ENCODE measurements at places on chromosomes 16 and 17.
A peak's percentile ranks its signal among the peaks of the same experiment; 100 is the strongest.

DNA sequence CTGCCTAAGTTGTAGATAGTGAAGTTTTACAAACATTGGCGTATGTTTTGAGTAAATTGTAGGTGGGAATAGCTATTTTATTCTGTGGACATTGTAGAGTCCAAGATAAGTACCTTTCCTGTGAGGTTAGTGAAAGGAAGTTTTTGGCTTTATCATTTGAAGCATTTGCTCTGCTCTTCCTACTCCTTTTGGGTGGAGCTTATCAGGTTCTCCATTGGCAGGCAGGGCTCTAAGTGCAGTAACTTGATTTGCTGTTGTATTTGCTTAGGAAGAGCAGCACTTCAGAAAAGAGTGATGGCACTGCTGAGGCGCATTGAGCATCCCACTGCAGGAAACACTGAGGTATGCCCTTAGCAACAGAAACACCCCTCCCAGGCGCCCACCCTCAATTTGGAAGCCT lies 70.1 kb downstream of the OMG start:
- DNase-seq: no peak

DNA sequence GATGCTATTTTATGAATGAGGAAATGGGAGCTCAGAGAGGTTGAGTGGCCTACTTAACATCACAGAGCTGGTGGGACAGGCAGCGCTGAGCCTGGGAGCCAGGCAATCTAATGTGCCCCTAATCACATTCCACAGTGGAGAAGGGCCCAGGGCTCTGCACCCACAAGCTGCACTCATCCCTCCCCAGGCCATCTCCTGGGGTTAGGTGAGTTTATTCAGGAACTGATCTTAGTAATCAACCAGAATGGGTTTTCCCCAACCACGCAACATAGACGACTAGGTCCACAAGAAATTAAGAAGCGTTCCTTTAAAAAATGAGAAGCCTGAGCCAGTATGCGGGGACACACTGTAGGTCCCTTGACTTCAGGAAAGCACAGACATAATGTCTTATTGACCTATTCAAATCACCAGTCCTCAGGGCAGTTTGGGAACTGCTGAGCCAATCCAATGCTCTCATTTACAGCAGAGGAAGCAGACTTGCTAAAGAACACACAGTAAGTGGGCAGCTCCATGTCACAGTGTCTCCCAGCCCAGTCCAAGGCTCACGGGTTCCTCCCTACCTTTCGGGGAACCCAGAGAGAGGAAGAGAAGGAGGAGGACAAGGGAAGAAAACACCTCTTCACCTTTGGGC lies 2.3 kb downstream of the MPP3 start:
- DNase-seq: no peak

- no peak for DNase-seq
Measured at GRCh38 chr17:21034340-21035235, 8.2 kb downstream of the USP22 start.

GRCh38 chr17:66580956-66581391 lies 253.9 kb upstream of the CACNG5 start:
- DNase-seq: peak; percentile 31

DNA sequence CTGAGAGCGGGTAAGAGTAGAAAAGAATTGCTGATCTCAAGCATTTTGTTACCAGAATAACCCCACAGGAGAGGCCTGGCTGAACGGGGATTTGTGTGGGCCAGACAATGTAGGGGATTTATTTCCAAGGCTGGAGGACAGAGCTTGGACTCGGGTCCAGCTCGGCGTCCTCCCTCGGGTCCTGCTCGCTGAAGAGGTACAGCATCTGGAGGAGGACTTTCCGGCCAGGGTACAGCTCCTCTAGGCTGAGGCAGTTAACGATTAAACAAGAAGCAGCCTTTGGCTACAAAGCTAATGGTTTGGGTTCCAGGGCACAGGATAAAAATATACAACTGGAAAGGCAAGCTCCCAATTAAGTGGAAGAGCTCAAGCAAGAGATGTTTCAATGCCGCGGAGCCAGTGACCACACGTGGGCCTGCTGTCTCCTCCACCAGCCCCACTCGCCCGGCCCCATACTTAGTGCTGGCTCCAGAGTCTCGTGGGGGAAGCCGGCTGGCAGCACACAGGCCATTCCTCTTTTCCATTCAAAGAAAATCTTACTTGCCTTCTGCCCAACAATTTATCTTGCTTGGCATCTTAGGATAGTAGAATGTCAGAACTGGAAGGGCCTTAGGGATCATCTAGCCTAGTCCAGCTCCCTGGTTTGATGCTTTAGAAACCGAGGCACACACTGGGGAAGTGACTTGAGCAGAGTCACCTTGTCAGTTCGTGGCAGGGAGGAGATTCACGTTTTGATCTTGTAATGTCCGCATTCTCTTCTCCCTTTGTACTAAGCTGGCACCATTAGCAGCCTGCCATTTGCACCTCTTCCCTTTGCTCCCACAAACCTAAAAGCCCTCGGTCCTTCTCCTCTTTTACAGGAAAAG lies 85.9 kb upstream of the TBX2 start:
- DNase-seq: no peak

DNA sequence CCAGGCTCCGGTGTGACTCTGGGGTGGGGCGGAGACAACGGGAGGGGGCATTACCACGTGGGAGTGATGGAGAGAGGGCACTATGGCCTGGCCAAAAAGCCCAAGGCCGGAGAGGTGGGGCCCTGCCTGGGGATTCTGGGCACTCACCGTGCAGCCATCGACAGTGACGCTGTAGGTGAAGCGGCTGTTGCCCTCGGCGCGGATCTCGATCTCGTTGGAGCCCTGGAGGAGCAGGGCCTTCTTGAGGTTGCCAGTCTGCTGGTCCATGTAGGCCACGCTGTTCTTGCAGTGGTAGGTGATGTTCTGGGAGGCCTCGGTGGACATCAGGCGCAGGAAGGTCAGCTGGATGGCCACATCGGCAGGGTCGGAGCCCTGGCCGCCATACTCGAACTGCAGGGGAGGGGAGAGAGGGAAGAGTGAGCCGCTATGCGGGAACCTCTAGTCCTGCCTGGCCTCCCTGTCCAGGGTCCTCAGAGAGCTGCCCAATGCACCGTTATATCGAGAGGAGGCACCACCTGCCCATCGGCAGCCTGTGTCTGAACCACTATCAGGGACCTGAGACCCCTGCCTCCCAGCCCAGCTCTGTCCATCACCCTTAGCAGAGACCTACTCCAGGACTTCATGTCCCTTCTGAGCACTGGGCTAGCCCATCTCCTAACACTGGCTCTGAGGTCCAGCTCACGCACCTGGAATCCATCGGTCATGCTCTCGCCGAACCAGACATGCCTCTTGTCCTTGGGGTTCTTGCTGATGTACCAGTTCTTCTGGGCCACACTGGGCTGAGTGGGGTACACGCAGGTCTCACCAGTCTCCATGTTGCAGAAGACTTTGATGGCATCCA lies 15.6 kb downstream of the COL1A1 start:
- DNase-seq: no peak

DNA sequence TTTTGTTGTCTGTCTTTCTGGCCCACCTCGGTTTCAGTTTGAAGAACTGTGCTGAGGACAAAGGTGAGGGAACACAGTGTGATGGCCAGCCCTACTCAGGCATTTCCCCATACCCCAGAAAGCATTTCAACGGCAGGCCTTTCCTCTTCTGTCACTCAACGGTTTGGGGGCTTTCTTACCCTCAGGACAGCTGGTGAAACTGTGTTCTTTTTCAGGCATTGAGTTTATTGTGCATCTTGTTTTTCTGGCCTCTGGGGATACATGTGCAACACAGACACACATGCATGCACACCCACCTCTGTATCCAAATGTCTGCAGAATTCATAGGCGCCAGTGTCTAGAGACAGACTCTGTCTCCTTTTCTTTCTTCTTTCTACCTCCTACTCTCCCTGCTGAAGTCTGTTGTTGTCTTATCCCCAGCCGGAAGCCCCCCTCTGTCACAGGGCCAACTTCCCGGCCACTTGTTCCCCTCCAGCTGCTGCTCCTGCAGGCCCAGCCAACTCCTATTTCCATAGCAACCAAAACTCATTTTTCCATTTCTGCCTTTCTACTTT lies 17.0 kb downstream of the CHD9 start:
- DNase-seq: peak; percentile 56

- no peak for DNase-seq
Measured at GRCh38 chr17:34098699-34099098, 156.4 kb upstream of the CCL2 start.

GRCh38 chr17:7367083-7367482 lies 12.1 kb downstream of the TMEM95 start:
- DNase-seq: no peak

GRCh38 chr17:609232-609810 lies 105.3 kb downstream of the VPS53 start:
- no peak for DNase-seq

GRCh38 chr16:726438-727290 lies at the start of the genes CCDC78 and HAGHL:
Gene CCDC78 (minus strand): TSS chr16:726443. CDS start chr16:726367, 76 bp downstream.
Gene HAGHL (plus strand): TSS chr16:727106. CDS start chr16:727510, 404 bp downstream.
- no peak for DNase-seq

DNA sequence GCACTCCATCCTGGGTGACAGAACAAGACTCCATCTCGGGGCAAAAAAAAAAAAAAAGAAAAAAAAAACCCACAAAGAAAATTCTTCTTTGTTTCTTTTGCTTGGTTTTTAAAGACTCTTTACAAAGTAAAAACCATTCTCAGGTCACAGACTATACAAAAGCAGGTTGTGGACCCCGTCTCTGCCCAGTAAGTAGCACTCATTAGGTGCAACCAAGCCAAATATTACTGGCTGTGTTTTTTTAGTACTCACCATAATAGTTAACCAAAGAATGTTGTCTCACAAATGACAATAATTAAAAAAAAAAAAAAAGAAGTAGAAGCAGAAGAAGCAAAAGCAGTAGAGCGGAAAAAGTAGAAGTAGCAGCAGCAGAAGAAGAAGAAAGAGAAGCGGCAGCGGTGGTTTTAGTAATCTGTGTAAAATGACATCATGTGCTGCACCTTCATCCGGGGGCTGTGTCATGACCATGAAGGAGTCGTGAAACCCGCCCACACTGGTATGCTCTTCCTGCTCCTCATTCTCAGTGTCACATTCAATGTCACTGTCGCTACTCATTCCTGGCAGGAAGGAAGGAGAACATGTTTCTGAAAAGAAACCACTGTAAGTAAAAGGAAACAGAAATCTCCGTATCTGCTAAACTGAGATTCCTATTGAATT lies 105.4 kb downstream of the TRIM37 start:
- peak; percentile 8 for DNase-seq

DNA sequence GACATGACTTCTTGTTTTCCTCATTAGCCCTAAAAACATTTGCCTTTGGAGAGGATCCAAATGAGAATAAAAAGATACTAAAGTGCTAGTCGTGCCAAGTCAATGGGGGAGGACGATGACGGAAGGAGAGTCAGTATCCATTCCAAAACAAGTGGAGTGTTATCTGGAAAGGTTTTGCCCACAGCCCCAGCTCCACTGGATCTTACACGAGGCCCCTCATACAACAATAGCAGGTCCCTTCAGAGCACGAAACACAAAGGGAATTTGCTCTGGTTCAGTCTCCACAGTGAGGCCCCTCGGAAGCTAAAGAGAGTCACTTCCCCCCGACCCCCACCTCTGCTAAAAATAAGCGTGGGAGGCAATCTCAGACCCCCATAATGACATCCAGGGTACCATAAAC lies 496.9 kb upstream of the ZFHX3 start:
- DNase-seq: no peak

DNA sequence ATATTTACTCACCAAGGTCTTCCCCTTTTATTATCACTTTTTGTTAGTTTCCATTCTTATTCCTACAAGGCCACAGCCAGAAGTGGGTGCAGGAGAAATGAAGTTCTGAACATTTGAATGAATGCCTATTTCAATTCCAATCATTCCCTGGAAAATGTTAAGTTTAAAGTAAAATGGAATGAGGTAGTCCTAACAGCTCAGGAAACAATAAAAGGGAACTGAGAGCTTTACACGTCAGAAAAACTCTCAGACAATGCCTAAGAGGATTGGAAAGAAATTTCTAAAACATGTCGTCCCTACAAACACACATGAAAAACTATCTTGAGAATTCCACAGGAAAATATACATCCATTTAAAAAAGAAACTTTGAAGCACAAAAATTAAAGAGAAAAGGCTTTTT lies 238.8 kb downstream of the STX8 start:
- no peak for DNase-seq

DNA sequence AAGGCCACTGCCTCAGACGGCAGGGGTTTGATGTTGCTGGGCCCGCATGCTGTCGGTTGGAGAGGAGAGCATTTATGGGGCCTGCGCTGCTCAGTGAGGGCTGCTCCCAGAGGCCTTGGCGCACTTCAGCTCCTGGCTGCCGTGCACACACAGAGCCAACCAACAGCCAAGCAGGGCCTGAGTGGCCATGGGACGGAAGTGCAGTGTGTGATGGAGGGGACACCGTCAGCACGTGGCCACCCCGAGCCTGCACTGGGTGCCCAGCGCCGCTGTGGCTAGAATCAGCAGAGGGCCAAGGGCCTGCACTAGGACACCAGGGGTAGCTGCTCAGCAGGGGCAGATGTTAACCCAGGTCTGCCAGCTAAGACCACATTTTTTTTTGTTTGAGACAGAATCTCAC lies 21.8 kb downstream of the KLHL36 start:
- DNase-seq: no peak

DNA sequence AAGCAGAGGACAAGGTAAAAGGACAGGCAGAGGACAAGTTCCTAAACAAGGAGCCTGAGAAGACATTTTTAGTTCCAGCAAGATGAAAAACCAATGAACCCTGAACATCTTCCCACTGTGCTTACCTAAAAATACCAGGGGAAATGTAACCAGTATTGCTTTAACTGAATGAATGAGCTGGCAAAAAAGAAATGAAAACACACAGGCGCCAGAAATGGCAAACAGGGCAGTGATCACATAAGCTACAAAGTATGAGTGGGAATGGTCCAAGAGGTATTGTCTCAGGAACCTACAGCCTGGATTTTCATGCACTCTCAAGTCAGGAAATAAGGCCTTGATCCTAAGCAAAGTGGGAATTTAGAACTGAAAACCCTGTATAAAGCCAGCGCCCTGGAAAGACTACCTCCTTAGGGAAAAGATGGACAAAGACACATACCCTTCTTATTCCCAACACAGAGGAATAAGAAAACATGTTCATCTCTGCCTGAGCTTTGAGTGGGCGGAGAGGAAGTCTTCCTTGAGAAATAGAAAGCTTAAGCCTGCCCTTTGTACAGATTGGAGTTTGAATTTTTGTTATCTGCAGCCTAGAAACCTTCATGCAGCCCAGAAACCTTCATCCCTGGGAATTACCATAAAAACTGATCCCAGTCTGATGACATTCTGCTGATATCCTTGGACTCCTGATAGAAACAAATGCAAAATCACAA lies 2.1 kb downstream of the CMTM2 start:
- peak; percentile 47 for DNase-seq

DNA sequence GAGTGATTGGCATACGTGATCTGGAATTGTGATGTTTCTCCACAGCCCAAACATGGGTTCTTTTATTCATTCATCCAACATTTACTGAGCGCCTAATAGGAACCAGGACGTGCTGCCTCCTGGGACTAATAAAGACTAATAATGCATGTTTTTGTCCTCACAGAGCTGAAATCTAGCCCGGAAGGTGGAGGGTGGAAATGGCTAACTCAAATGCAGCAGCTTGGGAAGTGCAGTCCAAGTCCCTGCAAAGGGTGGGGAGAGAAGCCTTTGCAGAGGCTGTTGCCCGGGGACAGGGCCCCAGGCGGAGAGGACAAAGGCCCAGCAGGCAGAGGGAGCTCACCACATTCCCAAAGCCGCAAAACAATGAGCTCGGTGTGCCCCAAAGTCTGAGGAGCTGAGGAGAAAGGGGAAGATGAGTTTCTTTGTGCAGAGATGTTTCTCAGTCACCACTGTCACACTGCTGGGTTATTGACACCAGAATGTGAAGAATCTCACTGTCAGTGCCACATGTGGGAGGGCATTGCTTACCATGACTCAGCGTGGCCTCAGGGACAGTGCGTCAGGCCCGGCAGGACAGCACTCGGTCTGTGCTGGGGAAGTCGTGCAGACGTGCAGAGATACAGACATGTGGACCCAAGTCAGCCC lies 118.2 kb upstream of the CHMP6 start:
- no peak for DNase-seq
